Activated T-helper 9 cell treated with anti-CD3 and anti-CD28 coated beads, Interleukin-2, amount 50 U/mL, for 16 hours (primary cell): ENCODE measurements at places on chromosomes 12 and 14.

- no peak for DNase-seq
These were observed 123.2 kb upstream of the MAP1LC3B2 start for GRCh38 chr12:116435984-116436383.

DNA sequence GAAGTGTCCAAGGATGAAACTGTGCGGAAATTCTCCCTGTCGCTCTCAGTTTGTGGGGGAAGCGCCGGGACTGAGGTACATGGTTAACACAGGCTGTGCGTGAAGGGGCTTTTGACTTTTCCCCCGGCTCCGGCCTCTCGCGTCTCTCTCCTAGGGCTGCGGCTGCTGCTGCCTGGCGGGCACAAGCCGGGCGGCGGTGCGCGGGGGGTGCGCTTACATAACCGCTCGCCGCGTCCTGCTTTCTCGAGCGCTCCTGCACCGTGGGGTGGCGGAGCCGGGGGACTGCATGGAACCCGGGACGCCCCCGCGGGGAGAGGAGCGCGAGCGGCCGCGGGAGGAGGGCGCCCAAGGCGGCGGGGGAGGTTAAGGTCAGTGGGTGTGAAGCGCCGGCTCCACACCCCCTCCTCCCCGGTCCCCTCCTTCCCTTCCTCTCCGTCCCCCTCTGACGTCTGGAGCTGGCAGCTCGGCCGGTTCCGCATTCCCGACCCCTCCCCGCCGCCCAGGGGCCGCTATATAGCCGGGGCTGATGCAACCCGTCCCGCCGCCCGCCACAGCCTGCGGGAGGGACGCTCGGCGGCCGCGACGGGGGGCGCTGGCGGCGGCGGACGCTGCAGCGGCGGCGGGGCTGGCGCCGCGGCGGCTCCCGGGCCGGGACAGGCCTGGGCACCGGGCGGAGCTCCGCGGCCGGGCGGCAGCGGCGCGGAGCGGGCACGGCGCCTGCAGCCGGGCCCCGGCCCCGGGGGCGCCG, at the start of gene JDP2:
JDP2 (plus strand) TSS at position 541 of the 748 bp plus-strand sequence. CDS start 9,899 bp downstream, outside the sequence.
- peak; percentile 21 for DNase-seq

DNA sequence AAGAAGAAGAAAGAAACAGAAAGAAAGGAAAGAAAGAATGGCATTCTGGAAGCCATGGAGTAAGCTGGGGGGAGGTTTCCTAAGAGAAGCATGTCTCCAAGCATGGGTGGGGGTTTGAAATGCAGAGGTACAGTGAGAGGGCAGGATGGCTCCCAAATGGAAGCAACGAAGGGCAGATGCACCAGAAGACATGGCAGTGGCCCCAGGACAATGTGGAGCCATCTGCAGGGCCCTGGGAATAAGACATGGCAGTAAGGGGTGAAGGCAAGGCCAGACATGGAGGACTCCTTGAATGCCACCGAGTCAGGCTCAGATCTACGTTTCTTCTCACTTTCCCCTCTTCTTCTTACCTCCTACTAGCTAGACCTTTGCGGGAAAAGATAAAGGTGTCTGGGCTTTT, 4.7 kb upstream of the COL2A1 start:
- no peak for DNase-seq

GRCh38 chr12:119446459-119446858, 111.9 kb downstream of the CCDC60 start:
- no peak for DNase-seq

- no peak for DNase-seq
These were observed 18.4 kb upstream of the ASCL1 start for GRCh38 chr12:102939059-102939458.
